Mesothelial cell of epicardium (in vitro differentiated cells): ENCODE measurements at places on chromosomes 1 and 21. TPM values are rescaled to one million over a fixed set of nuclear protein-coding genes. Genes with fewer than 3 reads are reported as not detected.
A peak's percentile ranks its signal among the peaks of the same experiment; 100 is the strongest.

Gene CYP4A11
- not detected in 3 replicates for total RNA-seq

GRCh38 chr21:46173573-46173972 is 10.7 kb downstream of the SPATC1L start:
- no peak for DNase-seq

- no peak for DNase-seq
These were observed 198.8 kb downstream of the FCRL5 start for GRCh38 chr1:157353546-157353945.

GRCh38 chr21:23886828-23887724 is 1720.2 kb downstream of the MRPL39 start:
- no peak for DNase-seq

Gene RPAP2
- 38.1 to 43.3 TPM (median 42.5 TPM) in 3 replicates for total RNA-seq

- no peak for DNase-seq
These were observed 1602.9 kb downstream of the KCNT2 start for GRCh38 chr1:195005338-195005737.

Gene RGS13
- 1.1 to 1.8 TPM (median 1.2 TPM) in 3 replicates for total RNA-seq

Gene KHDRBS1
- total RNA-seq, result 244 to 246 TPM (median 245 TPM) in 3 replicates

Gene ROR1
- total RNA-seq, result 76.0 to 89.9 TPM (median 81.4 TPM) in 3 replicates

DNA sequence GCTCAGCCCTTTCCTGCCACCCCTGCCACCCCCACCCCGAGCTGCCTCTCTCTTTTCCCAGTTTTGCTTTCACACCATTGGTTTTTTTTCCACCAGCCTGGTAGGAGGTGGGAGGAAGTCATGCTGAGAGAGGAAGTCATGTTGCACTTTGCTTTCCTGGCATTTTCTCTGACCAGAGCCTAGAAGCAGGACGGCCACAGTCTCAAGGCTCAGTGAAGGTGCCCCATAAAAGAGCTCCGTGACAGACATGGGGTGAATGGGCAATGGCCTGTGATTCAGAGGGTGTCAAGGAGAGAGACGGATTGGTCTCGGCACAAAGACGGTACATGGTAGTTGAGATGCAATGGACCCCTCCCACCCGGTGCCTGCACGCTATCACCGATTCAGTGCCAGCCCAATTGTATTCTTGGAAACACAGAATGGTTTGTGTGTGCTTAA is 42.1 kb upstream of the DMRTB1 start:
- DNase-seq, result no peak

Gene CATSPERE
- 2.2 to 2.7 TPM (median 2.5 TPM) in 3 replicates for total RNA-seq

- DNase-seq, result no peak
These were observed 4.4 kb upstream of the BARHL2 start for GRCh38 chr1:90721210-90722194.

DNA sequence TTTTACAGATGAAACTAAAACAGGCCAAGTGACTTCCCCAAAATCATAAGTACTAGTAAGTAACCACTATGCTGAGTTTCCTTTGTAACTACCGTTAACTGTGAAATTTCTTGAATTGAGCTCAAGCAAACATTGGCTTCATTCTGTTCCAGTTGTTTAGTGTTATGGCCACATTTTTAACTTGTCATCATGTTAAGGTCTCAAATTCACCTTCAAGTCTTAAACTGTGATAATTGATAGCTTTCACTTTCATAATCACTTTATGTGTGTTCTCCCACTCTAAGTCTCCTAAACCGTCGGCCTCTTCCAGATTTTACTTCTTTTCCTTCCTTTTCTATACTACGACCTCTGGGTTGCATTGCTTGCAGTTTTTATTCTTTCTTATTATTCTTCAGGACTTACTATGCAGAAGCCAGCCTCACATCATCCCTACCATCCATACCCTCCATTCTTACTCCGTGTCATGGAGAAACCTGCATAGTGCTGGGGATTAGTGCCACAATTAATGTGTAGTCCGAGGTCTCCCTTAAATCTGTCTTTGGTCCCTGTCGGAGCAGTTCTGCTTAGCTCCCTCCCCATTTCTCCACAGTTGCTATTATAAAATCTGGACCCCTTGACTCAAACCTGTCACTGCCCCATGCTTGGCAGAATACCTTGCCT is 5.8 kb downstream of the KIF1B start:
- DNase-seq, result no peak

DNA sequence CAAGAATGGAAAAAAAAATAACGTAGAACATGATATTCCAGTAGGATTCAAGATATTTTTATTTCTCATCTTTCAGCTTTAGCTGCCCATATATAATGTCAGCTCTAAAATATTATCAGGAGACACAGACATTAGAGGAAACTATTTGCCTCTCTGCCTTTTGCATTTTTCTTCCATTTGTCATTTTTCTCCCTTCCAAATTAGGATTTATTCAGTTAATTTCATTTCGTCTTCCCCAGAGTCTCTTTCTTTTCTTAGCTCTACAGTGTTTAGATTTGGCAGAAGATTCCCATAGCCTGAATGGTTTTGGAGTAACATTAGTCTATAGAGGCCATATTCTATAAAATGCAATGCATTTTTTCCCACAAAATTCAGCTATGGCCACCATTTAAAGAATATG is 5.1 kb upstream of the ENAH start:
- DNase-seq, result no peak

GRCh38 chr21:44370027-44370735 is 16.8 kb downstream of the TRPM2 start:
- DNase-seq, result no peak

DNA sequence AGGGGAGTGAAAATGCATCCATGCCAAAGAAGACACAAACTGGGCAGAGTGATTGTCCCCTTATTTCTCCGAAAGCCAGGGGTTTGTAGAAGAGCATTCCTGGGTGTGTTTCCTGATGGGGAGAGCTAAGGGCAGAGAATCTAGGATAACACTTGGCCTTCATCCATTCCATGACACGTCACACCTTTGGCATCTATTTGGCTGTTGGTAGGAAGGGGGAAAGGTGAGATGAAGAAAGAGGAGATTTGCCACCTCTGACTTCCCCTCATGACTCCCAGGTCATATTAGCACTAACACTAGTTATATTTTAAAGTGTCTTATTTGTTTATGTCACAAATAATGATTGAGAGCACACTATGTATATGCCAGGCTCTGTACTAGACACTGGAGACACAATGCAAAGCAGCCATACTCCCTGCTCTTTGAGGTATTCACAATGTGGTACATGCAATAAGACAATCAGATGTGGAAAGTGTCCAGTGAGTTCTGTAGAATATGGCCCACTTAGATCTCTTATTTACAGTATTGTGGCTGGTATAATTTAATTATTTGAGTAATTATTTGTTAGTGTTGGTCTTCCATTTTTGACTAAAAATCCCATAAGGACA is 54.5 kb upstream of the GADD45A start:
- no peak for DNase-seq

Gene ZDHHC18
- 25.8 to 28.8 TPM (median 28.4 TPM) in 3 replicates for total RNA-seq

- DNase-seq, result no peak
These were observed 809 bp upstream of the ZNF669 start for GRCh38 chr1:247104965-247105364.

Gene USH2A
- 0.02 to 0.05 TPM (median 0.04 TPM) in 3 replicates for total RNA-seq

GRCh38 chr1:232996143-232996542 is 45.7 kb downstream of the NTPCR start:
- DNase-seq, result no peak

Gene CFAP74
- 0.16 to 0.42 TPM (median 0.18 TPM) in 3 replicates for total RNA-seq

- DNase-seq, result no peak
These were observed 79.0 kb downstream of the SYT2 start for GRCh38 chr1:202631076-202631923.

DNA sequence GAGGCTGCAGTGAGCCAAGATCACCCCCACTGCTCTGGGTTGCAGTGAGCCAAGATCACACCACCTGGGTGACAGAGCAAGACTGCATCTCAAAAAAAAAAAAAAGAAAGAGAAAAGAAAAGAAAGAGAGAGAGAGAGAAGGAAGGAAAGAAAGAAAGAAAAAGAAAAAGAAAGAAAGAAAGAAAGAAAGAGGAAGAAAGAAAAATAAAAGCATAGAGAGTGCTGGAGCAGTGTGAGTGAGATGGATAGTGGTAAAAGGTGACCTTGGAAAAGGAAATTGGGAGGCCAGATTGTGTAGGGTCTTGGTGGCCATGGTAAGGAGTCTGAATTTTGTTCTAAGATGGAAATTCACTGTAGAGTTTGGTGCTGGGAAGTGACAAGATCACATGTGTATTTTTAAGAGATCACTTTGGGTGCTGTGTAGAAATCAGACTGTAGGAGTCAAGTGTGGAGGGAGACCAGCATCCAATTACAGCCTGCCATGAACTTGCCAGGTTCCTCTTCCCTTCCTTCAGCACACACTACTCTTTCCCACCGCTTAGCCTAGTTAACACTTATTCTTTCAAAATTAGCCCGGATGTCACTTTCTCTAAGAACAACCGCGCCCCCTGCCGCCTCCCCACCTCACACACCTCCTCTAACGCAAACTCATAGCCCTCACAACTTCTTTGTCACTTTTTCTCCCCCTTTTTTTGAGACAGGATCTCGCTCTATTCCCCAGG is 17.9 kb downstream of the MTX1 start:
- no peak for DNase-seq

GRCh38 chr1:235027076-235027861 is 101.4 kb downstream of the TOMM20 start:
- no peak for DNase-seq

Gene CYP4A22
- not detected in 3 replicates for total RNA-seq

DNA sequence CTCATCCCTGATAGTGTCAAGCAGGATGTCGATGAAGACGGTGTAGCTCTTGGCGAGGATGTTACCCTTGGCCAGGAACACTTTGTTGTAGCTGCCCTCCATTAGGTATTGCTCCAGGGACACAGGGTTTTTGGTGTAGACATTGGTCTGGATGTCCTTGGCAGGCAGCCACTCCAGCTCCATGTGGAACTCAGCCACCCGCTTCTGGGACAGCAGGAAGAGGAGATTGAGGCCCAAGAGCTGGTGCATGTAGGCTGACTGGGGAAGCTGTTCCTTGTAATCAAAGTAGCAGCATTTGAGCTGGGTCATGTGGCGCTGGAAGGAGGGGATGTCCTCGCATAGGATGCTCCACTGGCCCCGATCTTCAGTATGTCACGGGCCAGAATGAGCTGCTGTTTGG is 9.5 kb downstream of the IL6R start:
- DNase-seq, result no peak

DNA sequence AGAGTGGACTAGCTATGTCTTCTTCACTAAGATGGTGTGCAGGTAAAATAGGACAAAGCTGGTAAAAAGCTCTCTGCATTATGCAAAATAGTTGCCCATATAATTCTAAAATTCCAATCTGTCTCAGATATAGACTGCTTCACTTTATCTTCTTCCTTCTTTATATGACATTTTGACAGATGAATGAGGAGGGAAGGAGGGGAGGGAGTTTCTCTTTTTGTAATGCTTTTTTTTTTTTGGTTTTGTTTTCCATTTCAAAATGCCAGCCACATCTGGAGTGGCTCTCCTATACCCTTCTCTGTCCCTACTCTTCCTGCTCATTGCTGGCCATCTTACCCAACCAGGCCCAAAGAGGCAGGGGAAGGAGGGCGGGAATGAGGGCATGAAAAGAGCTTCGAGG is 24.2 kb upstream of the JUN start:
- DNase-seq, result no peak

Gene OLIG2
- total RNA-seq, result 0.20 to 0.38 TPM (median 0.35 TPM) in 3 replicates

DNA sequence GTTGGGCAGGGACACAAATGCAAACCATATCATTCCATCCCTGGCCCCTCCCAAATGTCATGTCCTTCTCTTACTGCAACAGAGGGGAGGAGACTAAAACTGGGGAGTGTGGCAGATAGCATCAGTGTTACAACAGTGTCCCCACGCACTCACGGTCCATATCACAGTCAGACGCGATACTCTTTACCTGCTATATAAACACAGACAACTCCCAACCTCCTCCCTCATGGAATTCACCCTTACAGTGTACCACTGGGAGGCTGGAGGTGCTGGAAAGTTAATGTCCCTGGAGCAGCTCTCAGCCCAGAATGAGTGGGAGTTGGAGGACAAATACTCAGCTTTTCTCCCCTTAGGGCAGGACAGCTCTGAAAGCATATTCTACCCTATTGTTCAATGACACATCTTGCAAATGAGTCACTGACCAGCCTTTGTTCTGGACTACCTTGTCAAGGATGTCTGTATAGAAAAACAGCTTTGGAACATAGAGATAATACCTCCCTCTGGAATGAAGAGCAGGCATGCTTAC is 445.9 kb downstream of the SETD4 start:
- DNase-seq, result no peak

Gene MNDA
- not detected in 3 replicates for total RNA-seq

DNA sequence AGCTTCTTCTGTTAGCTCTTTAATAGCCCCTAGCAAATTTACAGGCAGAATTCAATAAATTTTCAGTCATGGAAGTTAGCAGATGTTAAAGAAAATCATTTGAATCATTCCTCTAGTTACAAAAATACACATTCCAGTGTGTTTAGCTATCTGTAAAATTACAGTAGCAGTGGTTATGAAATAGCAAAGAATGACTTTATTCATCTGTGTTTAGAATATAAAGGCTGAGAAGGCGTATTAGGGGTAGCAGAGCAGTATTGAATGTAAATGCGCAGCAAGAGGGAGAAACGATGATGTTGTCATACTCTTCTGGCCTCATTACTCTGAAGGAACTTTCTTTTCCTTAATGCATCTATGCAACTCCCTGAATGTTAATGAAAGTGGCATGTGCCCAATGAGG is 106.2 kb upstream of the CYYR1 start:
- DNase-seq, result no peak

DNA sequence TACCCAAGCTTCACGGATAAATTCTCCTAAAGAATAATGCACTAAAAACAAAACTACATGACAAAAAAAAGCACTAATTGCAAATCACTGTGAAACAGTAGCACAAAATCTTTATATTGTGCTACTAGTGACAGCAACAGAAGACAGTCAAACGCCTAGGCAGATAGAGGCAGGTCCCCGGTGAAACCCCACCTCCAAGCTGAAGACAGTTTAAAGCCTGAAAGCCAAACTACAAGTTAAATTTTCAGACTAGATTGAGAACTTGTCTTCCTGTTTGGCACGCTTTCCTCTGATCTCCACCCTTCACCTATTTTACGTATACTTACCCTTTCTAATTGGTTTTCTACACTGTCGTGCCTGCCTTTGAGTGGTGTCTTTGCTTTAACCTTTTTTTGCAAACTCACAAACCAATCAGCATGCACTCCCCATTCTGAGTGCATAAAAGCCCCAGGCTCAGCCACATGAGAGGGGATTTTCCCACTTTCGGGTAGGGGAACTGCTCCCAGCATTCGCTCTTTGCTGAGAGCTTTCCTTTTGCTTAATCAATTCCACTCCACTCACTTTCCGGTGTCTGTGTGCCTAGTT is 3.6 kb upstream of the BACH1 start:
- DNase-seq, result no peak

DNA sequence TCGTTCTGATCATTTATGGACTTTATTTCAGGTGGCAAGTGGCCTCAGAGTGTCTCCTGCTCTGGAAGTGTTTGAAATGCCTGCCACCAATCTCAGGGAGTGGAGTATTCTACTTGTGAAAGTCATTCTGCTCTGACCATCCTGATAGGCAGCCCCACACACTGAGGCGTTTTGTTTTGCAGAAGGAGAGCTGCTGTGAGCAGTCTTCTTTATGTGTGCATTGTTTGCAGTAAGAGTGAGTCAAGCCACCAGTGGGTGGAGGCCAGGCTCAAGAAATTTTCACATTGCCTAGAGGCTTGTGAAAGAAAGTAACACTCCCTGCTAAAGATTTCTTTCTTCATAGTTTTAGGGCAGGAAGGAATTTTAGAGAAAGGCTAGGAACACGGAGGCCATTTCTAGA is 204.4 kb downstream of the SLC35F3 start:
- no peak for DNase-seq

GRCh38 chr1:115323366-115324004 is 14.6 kb downstream of the NGF start:
- DNase-seq, result no peak

- peak; percentile 34 for DNase-seq
These were observed 132.7 kb downstream of the ACTL8 start for GRCh38 chr1:17887661-17888371.

Gene ANKRD34A
- 0.86 to 1.9 TPM (median 0.94 TPM) in 3 replicates for total RNA-seq
